Testis (tissue), 5 donors: ENCODE measurements at places on chromosomes 6 and 20. TPM values are rescaled to one million over a fixed set of nuclear protein-coding genes. Genes with fewer than 3 reads are reported as not detected.

DNA sequence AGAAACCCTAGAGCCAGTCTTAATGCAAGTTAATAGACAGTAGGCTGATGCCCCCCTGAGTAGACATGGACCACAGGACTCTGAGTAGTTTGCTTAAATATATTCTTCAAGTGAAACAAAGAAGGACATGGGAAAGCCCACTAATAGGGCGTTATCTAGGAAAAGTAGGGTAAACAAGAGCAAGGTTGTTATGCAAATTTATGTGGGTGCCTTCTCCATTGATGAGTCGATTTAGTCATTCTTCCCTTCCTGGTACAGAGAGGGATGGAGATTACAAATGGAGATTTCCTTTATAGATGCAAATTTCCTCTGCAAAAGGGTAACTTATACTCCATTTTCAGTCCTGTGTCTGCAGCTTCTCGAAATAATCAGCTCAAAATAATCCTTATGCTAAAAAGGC lies 262.0 kb downstream of the CD83 start:
- H3K4me1 ChIP-seq: no peaks in the 10 kb centered on the region
- no peak overlapping the region for H3K4me3 ChIP-seq
- no peaks in the 10 kb centered on the region for H3K36me3 ChIP-seq
- H3K27ac ChIP-seq: no peak overlapping the region

DNA sequence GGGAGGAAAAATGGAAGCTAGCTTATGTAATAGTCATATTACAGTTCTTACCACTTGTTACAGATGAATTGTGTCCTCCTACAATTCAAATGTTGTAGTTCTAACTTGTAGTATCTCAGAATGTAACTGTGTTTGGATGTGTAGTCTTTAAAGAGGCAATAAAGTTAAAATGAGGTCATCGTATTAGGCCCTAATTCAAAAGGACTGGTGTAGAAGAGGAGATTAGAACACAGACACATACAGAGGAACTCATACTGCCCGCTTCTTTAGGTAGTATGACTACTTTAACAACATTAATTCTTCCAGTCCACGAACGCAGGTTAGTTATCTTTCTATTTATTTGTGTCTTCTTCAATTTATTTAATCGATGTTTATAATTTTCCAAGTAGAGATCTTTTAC lies 46.5 kb upstream of the TPD52L1 start:
- H3K27ac ChIP-seq: no peak overlapping the region
- H3K27me3 ChIP-seq: no peaks in the 10 kb centered on the region
- no peak for DNase-seq
- H3K4me3 ChIP-seq: no peak overlapping the region
- H3K4me1 ChIP-seq: no peaks in the 10 kb centered on the region

DNA sequence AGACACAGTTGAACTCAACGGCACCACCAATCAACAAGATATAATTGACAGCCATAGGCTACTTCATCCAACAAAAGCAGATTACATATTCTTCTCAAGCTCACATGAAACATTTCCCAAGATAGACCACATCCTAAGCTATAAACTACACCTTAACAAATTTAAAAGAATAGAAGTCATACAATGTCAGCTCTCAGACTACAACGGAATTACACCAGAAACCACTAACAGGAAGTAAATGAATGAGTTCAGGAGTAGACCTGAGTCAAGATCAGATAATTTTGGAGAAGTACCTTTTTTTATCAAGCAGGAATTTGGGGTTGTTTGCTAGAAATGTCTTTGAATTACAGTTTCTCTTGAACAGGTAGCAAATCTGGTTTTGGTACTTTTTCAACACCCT lies 237.8 kb downstream of the TBX18 start:
- H3K4me1 ChIP-seq: no peaks in the 10 kb centered on the region
- DNase-seq: no peak
- no peaks in the 10 kb centered on the region for H3K36me3 ChIP-seq

The POLR1H gene
- total RNA-seq: 33.7 TPM

The PKHD1 gene
- total RNA-seq: 1.7 TPM
